Activated CD4-positive, CD25-positive, alpha-beta regulatory T cell treated with anti-CD3 and anti-CD28 coated beads, Interleukin-2, amount 50 U/mL, for 72 hours (primary cell): ENCODE measurements at places on chromosomes 6 and 20.

GRCh38 chr6:42038163-42038562 is 12.2 kb upstream of the TAF8 start:
- no peak for DNase-seq

GRCh38 chr6:111794727-111795452 is 78.4 kb downstream of the FYN start:
- DNase-seq = no peak

DNA sequence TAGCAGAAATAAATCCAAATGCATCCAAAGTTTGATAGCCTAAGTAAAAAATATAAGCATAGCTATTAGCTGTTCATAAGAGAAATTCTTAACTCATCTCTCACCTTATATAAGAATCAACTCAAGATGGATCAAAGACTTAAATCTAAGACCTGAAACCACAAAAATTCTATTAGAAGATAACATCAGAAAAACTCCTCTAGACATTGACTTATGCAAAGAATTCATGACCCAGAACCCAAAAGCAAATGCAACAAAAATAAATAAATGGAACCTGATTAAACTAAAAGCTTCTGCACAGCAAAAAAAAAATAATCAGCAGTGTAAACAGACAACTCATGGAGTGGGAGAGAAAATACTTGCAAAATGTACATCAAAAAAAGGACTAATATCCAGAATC is 184.3 kb downstream of the TFAP2A start:
- DNase-seq = no peak

DNA sequence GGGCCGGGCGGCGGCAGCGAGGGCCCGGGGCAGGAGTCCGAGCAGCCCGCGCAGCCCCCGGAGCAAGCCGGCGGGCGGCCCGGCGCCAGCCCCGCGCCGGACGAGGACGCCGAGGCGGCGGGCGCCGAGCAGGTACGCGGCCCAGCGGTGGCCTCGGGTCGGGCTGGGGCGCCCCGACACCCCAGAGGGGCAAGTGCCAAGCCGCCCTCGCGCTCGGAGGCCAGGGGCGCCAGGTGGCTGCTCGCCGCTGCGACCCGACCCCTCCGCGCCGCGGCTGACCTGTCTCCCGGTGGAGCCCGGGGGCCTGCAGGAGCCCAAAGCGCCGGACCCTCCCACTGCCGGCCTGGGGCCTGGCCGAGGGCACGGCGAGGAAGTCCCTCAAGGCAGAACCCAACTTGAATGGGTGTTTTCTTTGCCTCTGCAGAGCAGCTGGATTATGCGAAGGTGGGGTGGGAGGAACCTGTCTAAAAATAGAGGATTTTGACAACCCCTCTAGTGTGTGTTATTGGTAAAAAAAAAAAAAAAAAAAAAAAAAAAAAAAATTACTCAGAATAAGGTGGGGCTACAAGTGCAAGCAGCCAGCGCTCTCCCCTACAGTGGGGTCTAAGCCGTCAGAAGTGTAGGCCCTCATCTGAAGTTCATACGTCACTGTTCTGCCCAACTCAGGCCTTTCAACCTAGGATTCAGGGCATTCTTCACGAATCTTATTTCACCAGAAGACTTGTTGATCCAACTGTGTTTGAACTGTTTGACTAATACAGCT is 609 bp downstream of the OGFRL1 start:
- DNase-seq = peak; percentile 40

GRCh38 chr6:107080036-107080435 is 35.3 kb downstream of the BEND3 start:
- DNase-seq = no peak

GRCh38 chr6:110703906-110704594 is 111.2 kb downstream of the CDK19 start:
- DNase-seq = no peak

GRCh38 chr6:20605061-20605460 is 70.8 kb downstream of the CDKAL1 start:
- no peak for DNase-seq

- DNase-seq = no peak
These were observed 37.5 kb upstream of the TMEM170B start for GRCh38 chr6:11500008-11500407.

DNA sequence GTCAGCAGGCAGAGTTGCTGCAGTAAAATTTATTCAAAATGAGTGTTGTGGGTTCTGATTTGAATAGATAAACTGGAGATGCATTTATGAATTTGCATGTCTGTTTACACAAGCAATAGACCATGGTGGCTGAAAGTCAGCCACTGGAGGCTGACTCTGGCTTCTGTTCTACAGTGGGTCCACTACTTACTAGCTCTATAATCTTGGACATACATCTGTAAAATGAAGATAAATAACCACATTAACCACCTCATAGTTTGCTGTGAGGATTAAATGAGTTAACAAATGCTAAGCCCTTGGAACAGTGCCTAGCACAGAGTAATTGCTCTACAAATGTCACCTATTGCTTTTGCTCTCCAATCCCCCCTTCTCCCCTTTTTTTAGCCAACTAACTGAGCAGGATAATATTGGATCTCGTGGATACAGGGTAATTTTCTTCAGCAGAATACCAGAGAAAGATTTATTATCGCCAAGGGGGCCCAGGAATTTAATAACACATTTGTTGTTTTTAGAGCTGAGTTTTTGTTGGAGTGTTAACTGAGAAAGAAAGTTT is 1.4 kb upstream of the PM20D2 start:
- no peak for DNase-seq

DNA sequence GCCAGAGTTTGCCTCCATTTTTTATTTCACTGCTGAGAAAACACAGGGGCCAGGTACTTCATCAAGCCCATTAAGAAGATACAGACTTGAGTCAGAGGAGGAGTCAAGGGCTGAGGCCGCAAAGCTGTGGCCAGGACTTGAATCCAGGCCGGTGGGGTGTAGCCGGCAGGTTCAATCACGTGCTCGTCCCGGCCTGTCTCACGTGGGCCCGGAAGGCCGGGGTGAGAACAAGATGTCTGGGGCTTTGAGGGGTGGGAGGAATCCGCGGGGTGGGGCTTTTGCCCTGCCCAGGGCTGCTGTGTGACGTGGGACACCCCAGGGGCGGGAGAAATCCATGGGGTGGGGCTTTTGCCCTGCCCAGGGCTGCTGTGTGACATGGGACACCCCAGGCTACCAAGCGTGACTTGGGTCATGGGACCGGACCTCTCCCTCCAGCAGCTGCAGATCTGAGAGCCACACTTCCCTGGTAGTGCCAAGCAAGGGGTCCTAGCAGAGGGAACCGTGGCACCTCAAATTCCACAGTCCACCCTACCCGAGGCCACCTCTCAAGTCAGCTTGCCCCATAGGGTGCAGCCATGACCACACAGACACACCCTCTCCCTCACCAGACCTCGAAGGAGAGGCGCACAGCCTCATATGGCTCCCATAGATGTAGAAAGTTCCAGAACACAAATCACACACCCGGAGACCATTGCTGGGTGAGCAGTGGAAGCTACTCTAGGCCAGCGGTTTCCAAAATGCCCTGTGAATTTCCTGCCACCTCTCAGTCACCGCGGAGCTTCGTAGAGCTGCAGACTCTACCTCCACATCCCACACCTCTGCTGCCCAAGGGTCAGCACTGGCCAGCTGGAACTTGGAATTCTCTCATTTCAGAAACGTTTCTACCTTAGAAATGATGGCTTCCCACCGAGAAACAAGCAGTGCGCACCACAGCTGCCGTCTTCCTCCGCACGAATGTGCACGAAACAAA is 156.1 kb downstream of the DLL1 start:
- peak; percentile 8 for DNase-seq

DNA sequence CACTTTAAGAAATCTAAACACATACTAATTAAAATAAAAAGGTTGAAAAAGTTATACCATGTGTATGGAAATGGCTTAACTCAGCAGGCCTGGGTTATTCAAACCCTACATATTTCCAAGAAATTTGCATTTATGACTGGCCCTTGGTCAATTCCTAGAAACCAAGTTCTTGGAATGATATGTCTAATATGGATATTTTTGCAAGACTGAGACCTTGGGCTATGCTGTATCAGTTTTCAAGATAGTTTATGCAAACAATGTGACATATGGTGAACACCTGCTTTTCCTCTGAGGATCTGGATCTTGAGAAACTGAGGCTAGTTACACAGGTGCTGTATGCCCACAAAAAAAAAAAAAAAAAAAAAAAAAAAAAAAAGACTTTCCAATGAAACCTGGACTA is 536.9 kb upstream of the HS3ST5 start:
- no peak for DNase-seq

DNA sequence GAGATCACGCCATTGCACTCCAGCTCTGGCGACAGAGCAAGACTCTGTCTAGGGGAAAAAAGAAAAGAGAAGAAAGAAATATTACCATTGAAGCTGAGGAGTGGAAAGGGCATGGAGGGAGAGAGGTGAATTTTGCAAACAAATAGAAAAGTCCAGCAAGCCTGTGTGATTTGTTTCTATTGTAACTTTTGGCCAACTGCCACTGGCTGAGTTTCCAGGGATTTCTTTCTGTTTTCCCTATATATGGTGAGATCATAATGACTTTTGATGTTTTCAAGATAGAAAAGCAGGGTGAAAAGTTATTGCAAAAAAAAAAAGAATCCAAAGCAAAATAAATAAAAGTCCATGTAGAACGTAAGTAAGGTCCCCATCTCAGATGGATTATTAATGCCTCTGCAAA is 184.2 kb upstream of the RALGAPA2 start:
- DNase-seq = no peak

GRCh38 chr6:159157431-159157830 is 11.8 kb upstream of the FNDC1 start:
- no peak for DNase-seq

- DNase-seq = no peak
These were observed 73.9 kb downstream of the MDN1 start for GRCh38 chr6:89745716-89746115.

GRCh38 chr6:154515826-154516225 is 5.3 kb upstream of the CNKSR3 start:
- DNase-seq = no peak

- DNase-seq = no peak
These were observed 85.8 kb downstream of the YTHDF1 start for GRCh38 chr20:63129991-63130657.

- no peak for DNase-seq
These were observed 9.2 kb downstream of the GTSF1L start for GRCh38 chr20:43717616-43717995.

GRCh38 chr6:21994821-21995220 is 302.0 kb downstream of the PRL start:
- no peak for DNase-seq

GRCh38 chr6:87826424-87826823 is 124.4 kb upstream of the AKIRIN2 start:
- DNase-seq = no peak

- no peak for DNase-seq
These were observed 780 bp downstream of the ARMC12 start for GRCh38 chr6:35737413-35738211.

DNA sequence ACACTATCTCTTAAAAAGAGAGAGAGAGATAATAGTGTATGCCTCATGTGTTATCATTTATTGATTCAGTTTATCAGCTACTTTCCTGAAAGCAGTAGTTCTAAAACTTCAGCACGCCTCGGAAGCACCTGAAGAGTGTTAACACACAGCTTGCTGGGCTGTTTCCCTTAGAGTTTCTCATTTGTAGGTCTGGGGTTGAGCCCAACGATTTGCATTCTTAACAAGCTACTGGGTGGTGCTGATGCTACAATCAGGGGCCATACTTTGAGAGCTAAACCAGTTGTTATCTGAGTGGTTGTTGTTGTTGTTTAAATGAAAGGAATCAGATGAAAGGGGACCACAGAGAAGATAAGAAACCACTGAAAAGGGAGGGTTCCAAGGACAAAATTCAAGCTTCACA is 32.6 kb downstream of the SIM1 start:
- DNase-seq = no peak

GRCh38 chr6:53189554-53189953 is 40.9 kb upstream of the GCM1 start:
- DNase-seq = no peak

GRCh38 chr6:17298257-17298656 is 17.1 kb downstream of the RBM24 start:
- DNase-seq = no peak

GRCh38 chr20:23782366-23782983 is 31.7 kb upstream of the CST1 start:
- no peak for DNase-seq

GRCh38 chr6:43391440-43392031 is 22.1 kb upstream of the ZNF318 start:
- DNase-seq = no peak

DNA sequence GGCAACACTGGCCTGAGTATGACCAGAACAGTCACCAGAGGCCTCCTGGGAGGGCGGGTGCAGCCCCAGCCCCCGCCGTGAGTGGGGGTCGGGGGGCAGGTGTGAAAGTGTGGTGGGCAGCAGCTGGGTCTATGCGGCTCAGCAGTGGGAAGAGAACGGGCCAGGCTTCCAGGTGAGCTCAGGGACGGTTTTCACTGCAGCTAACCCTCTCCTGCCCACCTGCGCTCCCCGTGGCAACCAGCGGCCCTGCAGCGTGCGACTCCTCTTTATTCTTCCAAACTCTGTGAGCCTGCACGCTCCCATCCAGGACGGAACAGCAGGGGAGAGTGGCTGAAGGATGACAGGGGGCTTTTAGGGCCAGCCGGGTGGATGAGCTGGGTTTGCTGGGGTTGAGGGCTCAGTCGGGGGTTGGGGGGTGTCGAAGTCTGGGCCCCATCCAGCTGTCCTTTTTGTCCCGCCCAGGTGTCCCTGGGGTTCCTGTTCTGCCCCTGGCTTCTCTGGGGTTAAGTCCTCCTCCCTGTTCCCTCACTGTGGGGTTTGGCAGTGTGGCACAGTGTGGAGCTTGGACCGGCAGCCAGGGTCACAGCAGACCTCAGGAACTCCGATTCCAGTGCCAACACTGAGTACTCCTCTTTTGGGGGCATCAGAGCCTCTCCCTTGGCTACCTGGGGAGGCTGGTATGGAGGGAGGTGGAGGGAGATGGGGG is 859 bp upstream of the BIRC7 start:
- DNase-seq = no peak

GRCh38 chr6:130269969-130270635 is 47.4 kb upstream of the SAMD3 start:
- no peak for DNase-seq

DNA sequence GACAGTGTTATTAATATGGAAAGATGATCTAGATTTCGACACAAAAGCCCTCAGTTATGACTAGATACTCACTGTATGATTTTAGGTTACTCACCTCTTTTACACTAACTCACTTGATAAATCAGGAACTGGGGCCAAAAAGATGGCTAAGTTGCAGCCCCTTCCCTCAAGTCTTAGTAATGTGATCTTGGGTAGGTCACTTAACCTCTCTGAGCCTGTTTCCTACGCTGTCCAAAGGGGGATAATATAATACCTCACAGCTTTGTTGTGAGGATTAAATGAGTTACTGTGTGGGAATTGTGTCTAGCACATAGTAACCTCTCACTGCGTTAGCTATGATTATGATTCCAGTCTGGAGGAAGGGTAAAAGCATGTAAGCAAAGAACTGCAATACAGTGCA is 1.3 kb downstream of the TTI1 start:
- no peak for DNase-seq

- no peak for DNase-seq
These were observed 34.5 kb upstream of the ID4 start for GRCh38 chr6:19802656-19803055.
